ENCODE measurements at places on chromosomes 6 and 20.
A peak's percentile ranks its signal among the peaks of the same experiment; 100 is the strongest.

- no peak for DNase-seq
Observed at GRCh38 chr6:70813885-70814284, 143.0 kb downstream of the B3GAT2 start.

DNA sequence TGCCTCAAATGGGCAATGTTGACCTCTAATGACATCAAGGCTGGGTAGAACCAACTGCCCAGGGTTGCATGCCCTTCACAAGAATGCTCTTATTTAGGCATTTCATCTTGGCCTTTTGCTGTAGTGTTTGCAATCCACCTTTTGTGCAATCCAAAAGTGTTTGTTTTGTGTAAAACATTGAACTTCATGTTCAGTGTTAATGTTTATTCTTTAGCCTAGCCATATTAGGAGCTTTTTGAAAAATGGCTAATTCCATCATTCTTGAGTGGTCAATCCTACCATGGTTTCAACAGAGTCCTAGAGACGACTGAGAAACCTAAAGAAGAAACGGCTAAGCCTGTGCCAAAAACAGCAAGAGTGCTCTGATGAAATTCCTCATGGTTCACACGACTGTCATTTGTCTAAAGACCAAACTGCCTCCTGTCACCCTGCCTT lies 279.6 kb upstream of the PRDM1 start:
- no peak for DNase-seq

DNA sequence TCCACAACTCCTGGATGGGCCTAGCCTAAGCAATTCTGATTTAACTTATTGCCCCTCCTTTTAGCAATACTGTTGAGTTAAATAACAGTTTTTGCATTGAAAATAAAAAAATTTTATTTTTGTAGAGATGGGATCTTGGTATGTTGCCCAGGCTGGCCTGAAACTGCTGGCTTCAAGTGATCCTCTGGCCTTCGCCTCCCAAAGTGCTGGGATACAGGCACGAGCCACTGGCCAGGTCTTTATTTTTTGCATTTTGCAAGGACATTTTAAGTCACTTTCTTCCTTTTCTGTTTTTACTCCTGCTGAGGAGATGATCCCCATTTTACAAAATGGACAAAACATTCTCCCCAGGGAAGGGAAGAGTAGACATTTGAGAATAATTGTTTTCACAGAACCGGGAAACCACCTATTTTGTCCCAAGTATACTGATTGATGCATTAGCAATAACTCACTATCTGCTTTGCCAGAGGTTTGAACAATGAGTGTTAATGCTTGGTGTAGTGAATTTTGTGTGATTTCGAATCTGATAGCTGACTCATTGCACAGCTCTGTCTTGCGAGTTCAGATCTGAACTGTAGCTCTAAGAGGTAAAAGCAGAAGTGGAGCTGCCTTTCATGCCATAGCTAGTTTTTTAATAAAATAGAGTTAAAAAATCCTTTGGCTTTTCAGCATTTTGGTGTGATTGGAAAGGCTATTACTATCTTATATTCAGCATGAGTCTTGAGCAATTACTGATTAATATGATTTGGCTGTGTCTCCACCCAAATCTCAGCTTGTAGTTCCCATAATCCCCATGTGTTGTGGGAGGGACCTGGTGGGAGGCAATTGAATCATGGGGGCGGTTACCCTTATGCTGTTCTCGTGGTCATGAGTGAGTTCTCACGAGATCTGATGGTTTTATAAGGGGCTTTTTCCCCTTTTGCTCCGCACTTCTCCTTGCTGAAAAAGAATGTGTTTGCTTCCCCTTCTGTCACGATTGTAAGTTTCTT lies 20.9 kb downstream of the IGF2R start:
- no peak for DNase-seq

GRCh38 chr6:165873976-165874375 lies 210.9 kb upstream of the PDE10A start:
- no peak for DNase-seq

DNA sequence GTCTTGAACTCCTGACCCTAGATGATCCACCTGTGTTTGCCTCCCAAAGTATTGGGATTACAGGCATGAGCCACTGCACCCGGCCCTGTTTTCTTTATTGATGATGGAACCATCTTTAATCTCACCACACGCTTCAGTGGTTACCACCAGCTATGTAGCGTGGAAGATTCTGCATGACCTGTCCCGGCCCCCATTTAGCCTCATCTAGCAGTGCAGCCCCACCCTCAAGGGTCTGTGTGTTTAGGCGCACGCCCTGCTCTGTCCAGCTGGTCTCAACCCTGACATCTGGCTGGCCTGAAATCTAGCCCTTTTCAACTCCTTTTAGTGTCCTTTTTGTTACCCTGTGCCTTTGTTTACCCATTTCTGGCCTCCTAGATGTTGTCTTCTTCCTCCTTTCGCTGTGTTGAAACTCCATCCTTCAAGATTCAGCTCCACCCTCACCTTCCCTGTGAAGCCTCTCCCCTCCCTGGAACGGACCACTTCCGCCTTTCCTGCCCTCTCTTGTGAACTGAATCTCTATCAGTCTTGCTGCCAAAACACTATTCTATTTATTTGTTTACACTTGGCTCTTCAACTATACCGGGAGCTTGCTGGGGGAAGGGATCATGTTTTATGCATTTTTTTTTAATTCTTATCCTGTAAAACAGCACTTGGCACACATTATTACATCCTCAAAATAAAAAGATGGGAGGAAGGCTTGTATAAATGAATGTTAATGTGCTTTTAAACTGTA lies 101.0 kb upstream of the MTHFD1L start:
- DNase-seq = no peak

DNA sequence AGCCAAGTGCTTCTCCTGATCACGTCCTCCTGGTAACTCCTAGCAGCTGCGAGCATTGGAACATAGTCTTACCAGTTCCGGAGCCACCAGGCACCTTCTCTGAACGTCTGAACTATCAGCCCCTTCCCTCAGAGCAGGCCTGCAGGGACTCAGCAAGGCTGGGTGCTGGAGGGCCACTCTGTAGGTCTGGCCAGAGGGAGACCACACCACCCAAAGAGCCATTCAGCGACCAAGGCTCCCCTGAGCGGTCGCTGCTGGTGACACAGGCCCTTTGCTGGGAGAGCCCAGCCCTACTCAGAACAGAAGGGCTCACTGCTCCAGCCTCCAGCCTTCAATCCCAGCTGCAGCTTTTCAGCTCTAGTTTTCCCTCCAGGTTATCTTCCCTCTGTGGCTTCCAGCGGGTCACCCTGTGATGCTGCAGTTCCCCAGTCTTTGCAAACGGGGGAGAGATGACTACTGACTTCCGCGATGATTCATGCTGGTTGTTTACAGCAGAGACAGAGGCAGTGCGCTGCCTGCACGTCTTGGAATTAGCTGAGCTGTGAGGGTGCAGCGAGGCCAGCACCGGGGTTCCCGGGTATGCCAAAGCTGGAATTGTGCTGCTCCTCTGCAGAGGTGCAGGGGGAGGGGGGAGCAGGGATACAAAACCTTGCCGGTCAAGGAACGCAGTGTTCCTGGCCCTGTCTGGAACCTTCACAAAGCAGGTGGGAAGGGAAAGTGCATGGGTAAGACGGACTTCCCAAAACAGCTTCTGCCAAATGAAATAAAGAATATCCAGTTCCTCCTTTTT lies 161.4 kb downstream of the LY86 start:
- DNase-seq = peak; percentile 6

DNA sequence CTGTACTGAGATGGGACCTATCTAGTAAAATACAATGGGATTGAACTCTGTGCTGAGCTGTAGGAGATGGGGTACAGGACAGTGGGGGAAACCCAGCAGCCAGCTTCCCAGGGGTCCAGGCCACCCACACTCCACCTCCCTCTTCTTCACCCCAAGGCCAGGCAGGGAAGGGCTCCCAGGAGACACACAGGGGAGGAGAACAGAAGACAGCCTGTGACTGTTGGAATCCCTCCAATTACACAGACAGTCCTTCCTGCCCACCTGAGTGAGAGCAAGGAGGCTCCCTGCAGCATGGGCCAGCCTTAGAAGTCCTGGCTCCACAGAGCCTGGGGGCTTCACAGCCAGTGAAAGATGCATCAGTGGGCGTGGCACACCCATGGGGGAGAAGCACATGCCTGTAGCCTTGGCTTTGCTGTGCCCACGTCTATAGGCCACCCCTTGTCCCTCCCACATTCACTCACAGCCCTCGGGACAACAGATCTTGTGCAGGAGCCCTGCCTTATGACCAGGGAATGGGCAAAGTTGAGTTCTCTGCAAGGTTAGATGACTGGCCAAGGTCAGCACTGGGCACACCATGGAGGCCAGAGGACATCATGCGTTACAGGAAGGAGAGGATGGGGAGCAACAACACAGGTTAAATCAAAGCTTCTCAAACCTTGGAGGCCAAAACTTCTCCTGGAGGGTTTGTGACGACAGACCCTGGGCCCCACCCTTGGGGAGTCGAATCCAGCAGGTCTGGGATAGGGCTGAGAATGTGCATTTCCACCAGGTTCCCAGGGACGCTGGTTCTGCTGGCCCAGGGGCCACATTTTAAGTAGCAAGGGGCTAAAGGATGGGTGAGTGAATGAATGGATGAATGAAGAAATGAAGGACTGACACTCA lies 12.3 kb upstream of the CST7 start:
- DNase-seq = no peak

- DNase-seq = no peak
Observed at GRCh38 chr20:49919009-49919408, 3.7 kb upstream of the SPATA2 start.

- no peak for DNase-seq
Observed at GRCh38 chr6:121339639-121340226, 5.5 kb upstream of the TBC1D32 start.

- no peak for DNase-seq
Observed at GRCh38 chr6:30914854-30915590, 984 bp downstream of the VARS2 start.

DNA sequence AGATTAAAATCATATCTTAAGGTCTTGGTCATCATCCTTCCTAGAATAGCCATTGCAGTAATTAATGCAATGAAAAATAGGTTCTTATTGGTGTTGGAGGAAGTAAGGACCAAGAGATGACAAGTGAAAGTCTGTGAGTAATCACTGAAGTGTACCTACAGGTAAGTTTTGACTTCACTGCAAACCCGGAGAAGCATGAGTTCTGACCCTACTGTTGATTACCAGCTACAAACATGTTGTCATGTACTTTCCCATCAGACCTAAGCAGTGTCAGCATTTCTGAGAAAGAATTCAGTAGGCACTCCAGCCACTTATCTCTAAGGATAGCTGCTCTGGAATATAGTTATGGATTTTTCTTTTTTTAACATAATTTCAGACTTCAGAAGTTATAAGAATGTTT lies 280.9 kb downstream of the ZFAND3 start:
- no peak for DNase-seq

DNA sequence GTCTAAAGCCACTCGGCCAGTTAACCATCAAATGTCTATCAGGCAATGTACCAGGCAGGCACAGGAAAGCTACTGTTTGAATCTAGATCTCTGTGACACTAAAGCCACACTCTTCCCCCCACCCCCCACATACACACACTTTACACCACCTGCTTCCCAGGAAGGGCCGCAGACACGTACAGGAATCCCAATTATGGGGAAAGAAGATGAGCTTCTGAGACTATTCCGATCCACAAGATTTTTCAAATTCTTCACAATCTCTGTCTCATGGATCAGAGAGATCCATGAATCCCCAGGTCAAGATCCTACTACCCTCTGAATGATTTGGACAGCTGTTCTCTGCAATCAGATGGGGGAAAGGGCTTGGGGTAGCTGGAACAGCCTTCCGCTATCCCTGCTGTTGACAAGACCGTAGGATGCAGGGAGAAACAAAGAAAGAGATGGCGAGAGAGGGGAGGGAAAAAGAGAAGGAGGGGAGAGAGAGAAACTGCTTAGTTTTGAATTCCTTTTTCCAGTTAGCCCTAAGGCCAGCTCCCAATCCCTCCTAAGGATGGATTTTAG lies 25.4 kb upstream of the RIMS4 start:
- no peak for DNase-seq

GRCh38 chr20:47682916-47683315 lies 102.4 kb downstream of the SULF2 start:
- DNase-seq = no peak

DNA sequence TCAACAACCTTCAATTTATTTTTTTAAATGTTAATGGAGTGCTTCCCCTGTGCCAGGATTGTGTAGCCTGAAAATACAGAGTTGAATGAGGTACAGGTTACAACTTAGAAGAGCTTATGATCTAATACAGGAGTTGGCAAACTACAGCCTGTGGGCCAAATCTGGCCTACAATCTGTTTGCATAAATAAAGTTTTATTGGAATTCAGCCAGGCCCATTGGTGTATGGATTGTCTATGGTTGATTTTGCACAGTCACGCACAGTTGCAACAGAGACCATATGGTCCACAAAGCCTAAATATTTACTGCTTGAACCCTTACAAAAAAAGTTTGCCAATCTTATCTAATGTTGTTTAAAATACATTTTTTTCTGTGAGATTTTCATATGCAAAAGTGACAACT lies 177.3 kb upstream of the CCN2 start:
- no peak for DNase-seq

GRCh38 chr6:159700970-159701369 lies 7.9 kb upstream of the SOD2 start:
- no peak for DNase-seq

DNA sequence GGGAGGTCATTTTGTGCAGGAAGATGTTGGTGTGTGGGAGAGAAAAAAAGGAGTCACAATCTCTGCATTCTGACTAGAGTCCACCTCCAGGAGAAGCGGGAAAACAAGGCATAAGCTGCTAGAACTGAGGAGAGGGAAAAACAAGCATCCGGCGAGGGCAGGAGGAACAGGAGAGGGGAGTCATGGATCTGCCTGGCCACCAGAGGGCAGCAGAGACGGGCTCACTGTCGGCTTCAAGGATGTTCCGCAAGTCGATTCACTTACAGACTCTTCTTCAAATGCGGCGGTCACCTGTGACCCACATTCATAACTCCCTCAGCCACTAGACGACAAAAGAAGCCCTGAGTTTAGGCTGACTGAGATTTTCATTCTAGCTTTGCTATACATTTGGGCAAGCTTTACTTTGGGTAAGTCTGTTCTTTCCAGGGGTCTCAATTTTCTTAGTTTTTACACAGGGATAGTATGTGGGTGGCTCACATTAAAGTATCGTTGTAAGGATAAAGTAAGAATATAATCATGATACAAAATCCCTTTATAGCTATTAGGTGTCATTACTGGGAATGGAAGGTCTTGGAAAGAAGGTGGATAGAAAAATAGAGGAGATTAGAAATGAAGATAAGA lies 6.6 kb upstream of the BTNL2 start:
- DNase-seq = peak; percentile 74

Measured in CD4-positive, alpha-beta T cell treated with Interleukin-4 for 4 hours (primary cell).